Activated CD4-positive, alpha-beta T cell treated with anti-CD3 and anti-CD28 coated beads for 4 hours (primary cell): ENCODE measurements at places on chromosomes 7 and 10.

DNA sequence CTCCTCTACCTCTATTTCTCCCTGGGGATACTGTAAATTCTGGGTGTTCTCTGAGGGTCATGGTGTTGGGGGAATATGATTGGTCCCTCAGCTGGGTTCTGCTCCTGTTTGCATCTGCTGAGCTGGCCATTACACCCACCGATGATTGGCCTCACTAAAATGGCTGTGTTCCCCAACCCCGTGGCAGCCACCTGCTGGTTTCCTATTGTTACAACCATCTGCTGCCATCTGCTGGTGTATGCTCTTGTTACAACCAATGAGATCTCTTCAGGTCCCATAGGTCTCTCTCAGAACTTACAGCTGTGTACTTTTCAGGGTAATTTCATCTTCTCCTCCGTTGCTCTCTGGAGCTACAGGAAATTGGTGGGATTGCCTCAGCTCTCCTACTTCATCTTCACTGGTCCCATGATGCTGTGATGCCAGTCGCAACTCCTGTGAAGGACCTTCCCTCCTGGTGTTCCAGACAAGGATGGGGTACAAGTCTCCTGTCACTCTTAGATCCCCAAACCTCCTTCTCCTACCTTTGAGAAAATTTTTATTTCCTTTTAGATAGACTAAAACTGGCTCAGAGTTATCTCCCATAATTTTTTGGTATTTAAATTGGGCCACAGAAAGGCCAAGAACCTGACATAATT lies 303.5 kb upstream of the SMIM30 start:
- DNase-seq = peak; percentile 72

DNA sequence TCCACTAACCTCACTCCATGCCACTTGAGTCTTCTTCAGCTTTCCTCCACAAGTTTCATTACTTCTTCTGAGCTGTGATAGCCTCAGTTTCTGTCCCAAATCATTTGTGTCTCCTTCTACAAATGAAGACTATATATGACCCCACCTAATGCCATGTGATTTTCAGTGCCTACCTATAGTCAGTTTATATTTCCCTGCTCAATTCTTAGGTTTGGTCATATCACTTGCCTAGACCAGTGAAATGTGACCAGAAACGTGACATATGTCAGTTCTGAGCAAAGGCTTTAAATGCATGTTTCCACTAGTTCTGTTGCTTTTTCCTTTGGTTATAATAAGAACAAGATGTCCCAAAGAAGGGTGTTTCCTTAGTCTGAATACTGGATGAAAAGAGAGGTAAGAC lies 24.6 kb upstream of the REEP3 start:
- no peak for DNase-seq

DNA sequence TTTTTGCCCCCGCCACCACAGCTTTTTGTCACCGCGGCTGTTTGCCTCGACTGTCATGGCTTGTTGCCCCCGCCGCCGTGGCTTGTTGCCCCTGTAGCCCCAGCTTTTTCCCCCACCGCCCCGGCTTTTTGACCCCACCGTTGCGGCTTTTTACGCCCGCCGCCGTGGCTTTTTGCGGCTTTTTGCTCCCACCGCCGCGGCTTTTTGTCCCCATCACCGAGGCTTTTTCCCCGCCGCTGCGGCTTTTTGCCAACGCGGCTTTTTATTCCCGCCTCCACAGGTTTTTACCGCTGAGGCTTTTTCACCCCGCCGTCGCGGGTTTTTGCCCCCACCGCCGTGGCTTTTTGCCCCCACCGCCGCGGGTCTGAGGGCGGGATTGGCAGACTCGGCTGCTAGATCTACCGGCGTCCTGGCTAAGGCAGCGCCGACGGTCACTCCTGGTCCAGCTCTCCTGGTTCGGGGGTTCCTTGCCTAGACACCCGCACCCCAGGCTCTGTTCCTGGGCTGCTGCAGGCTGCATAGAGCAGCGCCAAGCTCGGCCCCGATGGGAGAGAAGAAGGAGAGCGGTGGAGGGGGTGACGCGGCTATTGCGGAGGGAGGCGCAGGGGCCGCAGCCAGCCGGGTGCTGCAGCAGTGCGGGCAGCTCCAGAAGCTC lies 637.7 kb downstream of the ZNF716 start:
- no peak for DNase-seq

DNA sequence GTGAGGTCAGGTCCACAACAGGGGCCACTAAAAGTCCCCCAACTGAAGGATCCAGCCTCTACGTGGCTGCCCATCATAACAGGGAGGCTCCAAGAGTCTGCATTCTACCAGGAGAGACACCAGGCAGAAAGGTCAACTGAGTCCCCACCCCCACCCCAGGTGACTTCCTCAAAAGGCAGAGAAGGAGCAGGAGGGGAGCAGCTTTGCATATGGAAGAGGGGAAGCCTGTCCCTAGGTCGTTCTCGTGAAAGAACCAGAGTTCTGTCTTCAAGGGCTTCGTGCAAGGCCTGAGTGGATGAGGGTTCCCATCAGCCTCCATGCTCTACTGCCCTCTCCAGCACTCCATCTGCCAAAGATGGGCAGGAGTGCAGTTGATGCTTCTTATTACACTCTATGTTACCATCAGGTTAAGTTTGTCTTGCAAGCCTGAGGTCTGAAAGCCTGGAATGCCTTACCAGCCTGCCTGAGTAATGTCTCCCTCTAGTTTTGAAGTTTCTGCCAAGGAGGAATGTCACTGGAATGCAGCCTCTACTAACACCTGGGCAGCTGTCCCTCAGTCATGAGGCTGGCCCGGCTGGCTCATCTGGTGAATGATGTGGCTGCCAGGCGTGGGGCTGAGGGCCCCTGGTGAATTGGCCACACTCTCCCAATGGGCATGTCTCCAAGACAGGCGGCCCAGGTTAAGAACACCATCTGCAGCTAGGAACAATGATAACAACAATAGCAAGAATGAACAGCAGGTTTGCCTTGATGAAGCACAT lies 54.3 kb upstream of the SMNDC1 start:
- no peak for DNase-seq

DNA sequence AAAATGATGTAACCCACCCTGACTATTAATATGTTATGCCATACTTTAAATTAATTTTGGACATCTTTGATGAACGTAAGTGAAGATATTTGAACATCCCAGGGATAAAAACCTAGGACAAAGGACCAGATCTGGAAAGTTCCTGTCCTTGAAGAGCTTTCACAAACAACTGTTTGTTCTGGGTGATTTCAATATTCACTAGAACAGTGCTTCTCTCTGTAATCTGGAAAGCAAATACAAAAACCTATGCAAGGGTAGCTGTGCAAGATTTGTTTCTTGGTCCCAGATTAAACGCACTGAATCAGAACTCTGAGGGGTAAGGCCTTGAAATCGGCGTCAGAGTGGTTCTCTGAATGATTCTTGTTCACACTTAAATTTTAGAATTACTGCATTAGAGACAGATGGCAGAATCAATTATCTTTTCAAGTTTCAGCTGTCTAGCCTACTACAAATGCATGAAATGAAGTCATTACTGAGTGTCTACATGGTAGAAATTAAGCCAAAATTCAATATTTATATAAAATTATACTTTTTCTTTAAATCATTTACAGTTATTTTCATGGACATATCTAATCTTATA lies 69.6 kb upstream of the CSTF2T start:
- DNase-seq = no peak
